ENCODE measurements at places on chromosomes 7 and 10.

GRCh38 chr7:69892790-69893189, 294.5 kb downstream of the AUTS2 start:
- DNase-seq: no peak

DNA sequence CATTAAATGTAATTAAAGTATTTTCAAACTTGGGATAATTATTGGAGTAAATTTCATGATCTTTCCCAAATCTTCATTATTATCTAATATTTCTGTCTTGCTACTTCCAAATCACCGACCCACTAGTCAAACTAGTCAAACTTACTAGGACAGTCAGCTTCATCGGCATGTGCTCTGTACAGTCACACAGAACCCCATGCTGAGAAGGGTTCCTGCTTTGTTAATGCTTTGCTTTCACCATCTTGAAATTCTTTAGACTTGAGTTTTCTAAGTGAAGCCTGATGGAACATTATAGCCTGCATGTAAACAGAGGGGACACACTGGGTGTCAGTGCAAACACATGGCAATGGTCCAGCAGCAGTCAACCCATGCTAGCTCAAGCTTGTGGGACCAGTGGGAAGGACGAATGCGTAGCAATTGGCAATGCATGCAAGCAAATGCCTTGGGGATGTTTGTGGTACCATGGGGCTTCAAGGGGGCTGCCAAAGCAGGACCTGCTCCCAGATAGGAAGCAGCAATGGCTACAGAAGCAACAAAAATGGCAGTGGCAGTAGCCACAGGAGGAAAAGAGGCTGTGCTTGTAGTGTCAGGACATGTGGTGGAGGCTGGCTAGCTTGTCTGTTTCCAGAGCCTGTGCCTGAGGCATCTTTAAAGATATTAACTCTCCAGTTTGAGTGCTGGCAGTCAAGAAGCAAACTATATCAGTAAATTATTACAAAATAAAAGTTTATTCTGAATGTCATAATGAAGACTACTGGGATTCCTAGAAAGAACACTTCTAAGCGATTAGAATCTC, 441.1 kb upstream of the SEMA3D start:
- DNase-seq: peak; percentile 23

GRCh38 chr10:90787393-90788198, 70.2 kb downstream of the HTR7 start:
- peak; percentile 22 for DNase-seq

DNA sequence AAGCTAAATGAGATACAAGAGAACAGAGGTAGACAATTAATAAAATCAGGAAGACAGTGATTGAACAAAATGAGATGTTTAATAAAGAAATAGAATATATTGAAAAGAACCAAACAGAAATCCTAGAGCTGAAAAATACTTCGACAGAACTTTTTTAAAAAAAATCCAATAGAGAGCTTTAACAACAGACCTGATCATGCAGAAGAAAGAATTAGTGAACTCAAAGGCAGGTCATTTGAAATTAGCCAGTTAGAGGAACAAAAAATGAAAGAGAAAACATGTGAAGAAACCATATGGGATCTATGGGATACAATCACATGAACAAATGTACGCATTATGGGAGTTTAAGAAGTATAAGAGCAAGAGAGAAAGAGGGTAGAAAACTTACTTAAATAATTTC, 37.3 kb upstream of the ADRA2A start:
- no peak for DNase-seq

DNA sequence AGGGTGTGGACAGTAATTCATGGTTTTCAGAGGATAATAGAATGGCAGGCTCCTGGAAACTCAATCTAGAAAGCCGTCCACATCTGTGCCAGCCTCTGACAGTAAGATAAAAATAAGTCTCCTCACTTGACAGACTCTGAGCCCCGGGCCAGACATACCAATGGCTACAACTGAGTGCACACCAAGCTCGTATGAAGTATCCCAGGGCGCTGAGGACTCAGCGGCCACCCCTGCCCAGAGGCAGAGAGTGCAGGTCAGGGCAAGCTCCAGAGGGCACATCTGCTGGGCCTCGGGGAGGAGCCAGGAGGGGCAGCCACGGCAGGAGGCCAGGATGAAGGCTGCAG, 262.8 kb upstream of the TCERG1L start:
- no peak for DNase-seq

DNA sequence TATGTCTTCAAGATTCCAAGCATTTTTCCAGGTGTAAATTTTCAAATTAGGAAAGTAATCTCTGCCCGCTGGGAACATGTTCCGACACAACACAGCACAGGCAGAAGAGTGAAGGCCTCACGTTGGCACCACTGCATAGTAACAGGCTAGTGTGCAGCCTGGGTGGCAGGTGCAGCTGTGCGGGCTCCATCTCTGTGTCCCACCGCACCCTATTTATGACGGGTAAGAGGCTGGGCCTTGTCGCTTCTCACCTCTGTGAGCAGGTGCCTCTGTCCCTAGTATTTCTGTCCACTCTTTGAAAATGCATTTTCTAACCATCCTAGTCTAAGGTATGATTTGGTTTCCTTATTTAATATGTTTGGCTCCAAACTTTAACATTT, 24.1 kb downstream of the VIPR2 start:
- no peak for DNase-seq

- no peak for DNase-seq
Measured at GRCh38 chr7:36306722-36307121, 82.9 kb upstream of the ANLN start.

DNA sequence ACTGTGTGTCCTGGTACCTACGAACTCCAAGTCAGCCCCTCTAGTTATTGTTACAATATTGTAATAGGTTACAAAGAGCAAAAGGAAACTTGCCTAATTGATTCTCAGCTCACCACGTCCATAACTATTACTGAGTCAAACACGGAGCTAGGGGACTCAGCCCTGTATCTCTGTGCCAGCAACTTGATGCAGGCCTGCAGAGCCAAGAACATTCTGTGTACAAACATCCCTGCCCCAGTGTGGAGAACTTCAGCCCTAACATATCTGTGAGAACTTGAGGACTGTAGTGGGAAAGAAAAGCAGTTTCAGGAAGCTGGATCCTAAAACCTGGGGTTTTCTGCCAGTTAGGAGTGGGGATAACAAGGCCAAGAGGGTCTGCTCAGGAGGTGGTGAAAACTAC, 114.9 kb upstream of the PRSS58 start:
- no peak for DNase-seq

DNA sequence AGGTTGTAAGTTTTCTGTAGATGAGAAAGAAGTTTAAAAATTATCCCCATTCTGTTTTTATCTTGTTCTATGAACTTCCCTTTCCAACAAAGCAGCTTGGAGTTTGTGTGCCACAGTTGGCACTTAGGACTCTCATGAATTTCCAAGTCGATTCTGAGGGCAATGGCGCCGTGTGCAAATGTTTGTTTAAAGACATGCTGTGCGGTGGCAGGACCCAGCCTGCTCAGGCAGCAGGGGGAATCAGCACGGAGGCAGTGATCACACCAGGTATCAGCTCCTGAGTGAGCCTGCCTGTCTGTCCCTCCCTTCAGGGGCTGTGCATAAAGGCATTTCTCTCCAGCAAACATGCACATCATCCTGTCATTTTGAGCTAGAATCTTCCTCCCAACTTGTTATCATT, 109.8 kb upstream of the WDR11 start:
- no peak for DNase-seq

GRCh38 chr7:105210721-105211205, 178.0 kb downstream of the SRPK2 start:
- no peak for DNase-seq

- no peak for DNase-seq
Measured at GRCh38 chr10:114565066-114565465, 93.0 kb downstream of the ABLIM1 start.

- DNase-seq: peak; percentile 43
Measured at GRCh38 chr10:29598851-29599311, 35.9 kb downstream of the SVIL start.

DNA sequence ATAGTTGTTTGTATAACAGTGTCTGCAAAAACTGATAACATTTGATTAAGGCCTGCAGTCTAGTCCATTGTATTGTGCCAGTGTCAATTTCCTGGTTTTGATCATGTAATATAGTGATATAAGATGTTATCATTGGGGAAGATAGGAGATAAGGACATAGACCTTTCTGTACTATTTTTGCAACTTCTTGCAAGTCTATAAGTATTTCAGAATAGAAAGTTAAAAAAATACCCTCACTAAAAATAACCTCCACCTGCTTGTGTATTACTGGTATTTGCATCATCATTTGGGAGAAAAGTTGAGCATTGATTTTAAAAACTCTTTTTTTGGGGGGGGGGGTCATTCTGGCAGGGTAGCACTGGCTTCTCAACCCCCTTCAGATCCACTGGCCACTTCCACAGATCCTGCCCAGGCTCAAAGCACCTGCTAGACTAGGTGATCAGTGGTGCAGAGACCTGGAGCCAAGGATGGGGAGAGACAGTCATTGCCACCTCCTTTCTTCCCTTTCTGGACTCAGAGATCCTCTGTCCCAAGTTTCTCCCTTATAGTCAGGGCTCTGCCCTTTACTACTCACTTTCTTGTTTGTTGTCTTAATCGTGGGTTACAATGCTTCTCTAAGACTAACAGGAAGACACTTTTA, 103.0 kb downstream of the RBM20 start:
- no peak for DNase-seq

DNA sequence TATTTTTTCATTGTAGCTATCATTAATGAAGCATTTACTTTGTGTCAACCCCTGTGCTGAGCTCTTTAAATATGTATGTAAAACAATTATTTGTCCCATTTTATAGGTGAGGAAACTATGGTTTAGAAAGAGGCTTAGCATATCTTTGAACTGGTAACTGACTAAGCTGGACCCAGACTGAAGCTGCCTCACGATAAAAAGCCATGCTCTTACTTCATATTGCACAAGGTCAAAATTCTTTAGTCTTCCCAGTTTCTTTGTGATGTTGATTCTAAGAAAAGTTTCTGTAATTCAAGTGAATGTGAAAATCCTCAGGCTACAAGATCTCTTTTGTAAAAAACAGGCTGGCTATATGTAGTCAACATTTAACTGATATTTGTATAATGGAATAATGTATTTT, 46.6 kb upstream of the SLC16A12 start:
- no peak for DNase-seq

- DNase-seq: peak; percentile 43
Measured at GRCh38 chr7:134897936-134898335, 88.4 kb upstream of the AGBL3 start.

DNA sequence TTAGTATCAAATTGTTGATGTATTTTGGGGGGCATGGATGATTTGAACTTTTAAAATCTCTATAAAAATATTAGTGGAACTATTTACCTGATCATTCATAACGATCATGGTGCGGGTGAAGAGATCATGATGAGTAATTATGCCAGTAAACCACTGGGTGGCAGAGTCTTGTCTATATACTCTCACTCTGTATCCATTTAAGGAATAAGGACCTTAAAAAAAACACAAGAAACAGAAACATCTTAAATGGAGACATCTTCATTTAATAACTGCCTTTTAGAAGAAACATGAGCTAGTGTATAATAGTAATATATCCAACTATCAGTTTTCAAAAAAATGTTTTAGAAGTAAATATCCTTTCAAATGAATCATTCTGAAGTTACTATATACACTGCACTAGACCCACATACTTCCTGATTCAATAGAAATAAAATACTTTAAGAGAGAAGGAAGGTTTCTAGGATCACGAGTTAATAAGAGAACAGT, 84.0 kb downstream of the NRBF2 start:
- DNase-seq: no peak

- no peak for DNase-seq
Measured at GRCh38 chr7:108294595-108294994, 161.6 kb downstream of the NRCAM start.

DNA sequence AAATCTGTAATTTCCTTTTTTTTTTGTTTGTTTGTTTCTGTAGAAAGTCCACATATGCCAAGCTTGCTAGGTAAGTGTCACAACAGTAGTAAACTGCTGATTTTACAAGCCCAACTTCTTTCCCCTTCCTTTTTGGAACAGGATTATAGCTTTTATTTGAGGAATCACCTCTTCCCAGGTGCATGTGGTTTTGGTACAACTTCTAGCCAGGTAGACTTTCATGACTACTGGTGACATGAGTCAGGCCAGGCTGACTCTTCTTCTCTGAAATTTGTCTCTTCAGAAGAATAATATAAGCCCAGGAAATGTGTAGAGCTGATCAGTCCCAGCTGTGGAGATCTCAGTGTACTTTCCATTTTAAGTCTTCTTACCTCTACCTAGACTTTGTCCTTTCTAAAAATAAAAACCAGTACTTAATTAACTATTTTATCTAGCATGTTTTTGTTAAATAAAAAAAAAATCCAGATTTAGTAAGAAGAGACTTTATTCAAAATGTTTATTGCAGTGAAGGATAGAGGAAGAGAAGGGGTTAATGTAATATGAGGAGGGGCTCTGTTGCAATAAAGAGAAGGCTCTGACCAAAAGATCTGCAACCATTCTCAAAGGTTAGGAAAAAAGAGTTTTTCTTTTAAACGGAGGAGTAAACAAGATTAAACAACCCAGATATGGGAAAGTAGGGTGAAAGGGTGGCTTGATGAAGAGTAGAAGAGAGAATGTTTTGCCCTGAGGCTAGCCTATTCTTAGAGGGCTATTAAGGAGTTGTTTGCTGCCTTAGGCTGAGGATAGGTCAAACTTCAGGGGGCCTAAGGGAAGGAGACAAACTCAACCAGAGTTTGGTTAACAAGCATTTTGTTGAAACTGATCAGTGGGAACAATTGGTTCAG, 664.2 kb downstream of the SORCS1 start:
- peak; percentile 41 for DNase-seq

DNA sequence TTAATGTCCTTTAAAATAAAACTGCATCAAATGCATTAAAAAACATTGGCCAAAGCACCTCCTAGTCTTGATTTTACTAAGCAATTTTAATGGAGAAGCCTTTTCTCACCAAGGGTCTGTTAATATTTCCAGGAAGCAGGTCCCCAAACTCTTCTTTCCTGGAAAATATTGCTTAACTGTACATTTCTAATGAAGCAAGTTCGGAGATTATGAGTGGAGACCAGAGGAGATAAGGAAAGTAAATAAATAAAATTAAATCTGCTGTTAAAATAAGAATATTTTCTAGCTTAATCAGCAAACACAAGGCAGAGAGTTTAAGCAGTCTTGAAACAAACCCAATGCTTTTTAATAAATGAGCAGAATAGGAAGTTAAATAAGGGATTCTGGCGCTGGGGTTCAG, 322.4 kb downstream of the PTEN start:
- no peak for DNase-seq

GRCh38 chr7:150937848-150938561, 40.1 kb downstream of the KCNH2 start:
- peak; percentile 84 for DNase-seq

DNA sequence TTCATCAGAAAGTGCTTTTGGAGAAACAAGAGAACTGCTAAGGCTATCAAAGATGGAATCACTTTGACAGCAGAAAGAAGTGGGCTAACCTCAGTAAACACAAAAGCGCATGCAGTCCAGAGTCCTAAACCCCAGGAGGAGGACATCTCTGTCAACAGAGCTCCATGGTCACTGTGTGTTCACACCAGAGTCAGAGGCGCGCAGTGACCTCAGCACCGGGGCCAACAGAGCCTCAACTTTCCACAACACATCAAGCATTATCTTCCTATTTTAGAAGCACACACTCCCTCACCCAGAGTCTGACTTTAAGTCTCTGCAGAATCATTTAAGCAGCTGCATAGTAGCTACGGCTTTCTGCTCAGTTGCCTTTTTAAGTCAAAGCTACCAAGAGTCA, 195.3 kb downstream of the DIP2C start:
- no peak for DNase-seq

- DNase-seq: no peak
Measured at GRCh38 chr10:111129363-111129762, 52.5 kb downstream of the ADRA2A start.

- peak; percentile 56 for DNase-seq
Measured at GRCh38 chr7:134513169-134513752, 14.1 kb upstream of the AKR1B10 start.
